Cortex of kidney (tissue), 1 donor: ENCODE measurements at places on chromosomes 3 and 15.

DNA sequence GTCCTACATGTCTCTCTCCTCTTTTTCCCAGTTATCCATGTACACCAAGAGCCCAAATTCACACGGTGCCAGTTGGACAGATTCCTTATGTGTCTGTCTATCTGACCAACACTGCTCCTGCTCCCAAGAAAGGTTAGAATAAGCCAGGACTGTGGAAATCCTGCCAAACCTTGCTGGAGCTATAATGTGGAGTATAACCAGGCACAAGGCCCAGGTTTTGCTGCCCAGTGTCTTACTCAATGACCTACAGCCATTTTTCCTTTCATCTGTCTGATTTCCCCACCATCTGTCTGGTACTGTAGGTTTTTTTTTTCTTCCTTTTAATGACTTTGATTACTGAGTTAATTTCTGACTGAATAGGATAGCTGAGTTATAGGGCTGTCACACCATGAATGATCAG, 26.5 kb upstream of the MINDY4B start:
- DNase-seq: no peak

DNA sequence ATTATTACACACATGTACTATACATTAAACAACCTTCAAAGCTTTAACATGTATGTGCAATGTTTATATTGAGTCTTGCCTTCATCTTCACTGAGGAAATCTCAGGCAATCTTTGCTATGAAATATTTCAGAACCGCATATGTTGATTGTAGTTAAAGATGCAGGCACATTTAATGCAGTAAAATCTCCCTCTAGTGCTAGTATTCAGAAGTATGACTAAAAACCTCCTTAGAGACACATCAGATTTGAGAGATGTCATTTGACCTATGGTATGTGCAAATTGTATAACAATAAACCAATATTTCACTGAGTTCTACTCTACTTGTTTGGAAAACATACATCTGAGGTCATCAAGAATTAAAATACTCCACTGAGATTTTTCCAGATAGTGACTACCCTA, 123.8 kb upstream of the C15orf61 start:
- no peak for DNase-seq

DNA sequence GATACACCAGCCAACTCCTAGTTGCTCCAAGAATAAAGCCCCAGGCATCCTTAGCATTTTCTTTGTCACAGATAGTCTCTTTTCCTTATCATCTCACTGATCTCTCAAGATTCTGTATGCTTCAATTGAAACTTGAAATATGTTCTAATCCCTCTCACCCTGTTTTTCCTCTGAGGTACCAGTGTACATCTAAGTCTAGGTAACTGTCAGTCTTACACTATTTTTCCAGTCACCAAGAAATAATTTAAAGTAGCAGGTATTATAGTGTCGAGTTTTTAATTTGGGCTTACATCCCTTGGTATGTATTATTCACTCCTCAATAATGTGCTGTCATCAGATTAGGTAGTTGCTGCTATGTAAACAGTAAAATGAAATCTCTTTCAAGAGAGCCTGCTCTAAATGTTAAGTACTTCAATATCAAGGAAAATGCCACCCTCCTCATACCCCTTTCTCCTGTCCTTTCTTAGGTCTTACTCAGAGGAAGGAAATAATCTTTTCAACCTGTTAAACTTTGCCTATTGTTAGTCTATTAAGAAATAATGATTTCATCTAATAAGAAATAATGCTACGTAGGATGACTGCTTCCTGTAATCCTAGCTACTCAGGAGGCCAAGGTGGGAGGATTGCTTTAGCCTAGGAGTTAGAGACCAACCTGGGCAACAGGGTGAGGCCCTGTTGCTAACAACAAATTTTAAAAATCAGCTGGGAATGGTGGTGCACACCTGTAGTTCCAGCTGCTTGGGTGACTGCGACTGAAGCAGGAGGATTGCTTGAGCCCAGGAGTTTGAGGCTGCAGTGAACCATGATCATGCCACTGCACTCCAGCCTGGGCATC, 39.8 kb downstream of the TSC22D2 start:
- no peak for DNase-seq

GRCh38 chr3:116077557-116077956, 367.7 kb downstream of the LSAMP start:
- no peak for DNase-seq

GRCh38 chr15:91921188-91921842, 67.8 kb downstream of the SLCO3A1 start:
- DNase-seq: no peak

- DNase-seq: no peak
Measured at GRCh38 chr15:52295421-52296001, at the start of gene MYO5C. Gene MYO5C, minus strand, starts transcription at chr15:52295804. Its CDS starts 168 bp downstream, at chr15:52295636.

- no peak for DNase-seq
Measured at GRCh38 chr15:97745481-97746071, 214.9 kb upstream of the ARRDC4 start.

DNA sequence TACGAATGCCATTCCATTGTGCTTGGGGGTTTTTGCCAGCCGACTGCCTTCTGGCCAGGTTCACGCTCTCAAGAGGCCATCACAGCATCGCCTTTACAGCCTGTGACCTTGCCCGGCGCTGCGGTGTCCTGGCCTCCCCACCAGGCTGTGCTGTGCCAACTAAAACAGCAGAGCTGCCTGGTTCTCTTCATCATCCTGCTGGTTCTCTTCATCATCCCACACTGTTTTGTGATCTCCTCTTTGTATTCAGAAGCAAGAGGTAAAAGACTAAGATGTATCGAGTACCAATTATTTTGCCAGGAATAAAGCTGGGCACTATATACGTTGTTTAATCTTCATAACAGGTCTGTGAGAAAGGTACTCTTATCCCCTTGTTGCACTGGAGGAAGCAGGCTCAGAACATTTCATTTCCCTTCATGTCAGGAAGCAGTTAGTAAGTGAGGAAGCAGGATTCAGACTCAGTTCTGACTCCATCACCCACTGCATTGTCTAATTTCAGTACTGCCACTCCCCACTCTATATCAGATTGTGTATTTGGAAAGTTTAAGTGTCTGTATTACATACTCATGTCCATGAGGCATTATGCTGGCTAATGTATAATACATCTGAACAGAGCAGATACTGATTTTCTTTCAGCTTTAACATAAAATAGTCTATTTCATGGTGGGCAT, 92.7 kb downstream of the LRRC28 start:
- DNase-seq: no peak

DNA sequence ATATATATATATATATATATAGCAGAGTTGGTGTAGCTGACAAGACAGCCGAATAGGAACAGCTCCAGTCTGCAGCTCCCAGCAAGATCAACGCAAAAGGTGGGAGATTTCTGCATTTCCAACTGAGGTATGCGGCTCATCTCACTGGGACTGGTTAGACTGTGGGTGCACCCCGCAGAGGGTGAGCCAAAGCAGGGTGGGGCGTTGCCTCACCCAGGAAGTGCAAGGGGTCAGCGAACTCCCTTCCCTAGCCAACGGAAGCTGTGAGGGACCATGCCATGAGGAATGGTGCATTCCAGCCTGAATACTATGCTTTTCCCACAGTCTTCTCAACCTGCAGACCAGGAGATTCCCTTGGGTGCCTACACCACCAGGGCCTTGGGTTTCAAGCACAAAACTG, 81.7 kb upstream of the ST3GAL6 start:
- DNase-seq: no peak

DNA sequence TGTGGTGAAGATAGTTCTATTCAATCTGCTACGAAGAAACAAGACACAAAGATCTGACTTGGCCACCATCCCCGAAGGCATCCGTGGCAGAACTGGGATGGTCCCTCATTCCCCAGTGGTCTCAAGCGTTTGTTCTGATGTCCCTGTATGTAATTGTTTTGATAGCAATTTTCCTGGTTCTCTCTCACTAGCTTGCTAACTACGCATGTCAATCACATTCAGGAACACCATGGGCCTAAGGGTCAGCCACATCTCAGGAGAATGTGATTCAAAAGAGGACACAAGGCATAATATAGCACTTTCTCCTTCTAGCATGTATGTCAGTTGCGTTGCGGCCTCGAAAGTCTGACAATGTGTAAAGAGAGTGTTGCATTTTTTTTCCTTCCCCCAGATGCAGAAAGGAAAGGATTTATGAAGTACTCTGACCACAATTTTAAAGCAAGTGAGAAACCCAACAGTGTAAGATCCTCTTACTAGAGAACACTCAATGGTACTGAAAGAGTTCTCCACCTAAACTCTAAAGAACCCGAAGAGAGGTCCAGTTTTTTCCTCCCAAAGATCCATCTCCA, 32.0 kb upstream of the TCF12 start:
- DNase-seq: no peak

DNA sequence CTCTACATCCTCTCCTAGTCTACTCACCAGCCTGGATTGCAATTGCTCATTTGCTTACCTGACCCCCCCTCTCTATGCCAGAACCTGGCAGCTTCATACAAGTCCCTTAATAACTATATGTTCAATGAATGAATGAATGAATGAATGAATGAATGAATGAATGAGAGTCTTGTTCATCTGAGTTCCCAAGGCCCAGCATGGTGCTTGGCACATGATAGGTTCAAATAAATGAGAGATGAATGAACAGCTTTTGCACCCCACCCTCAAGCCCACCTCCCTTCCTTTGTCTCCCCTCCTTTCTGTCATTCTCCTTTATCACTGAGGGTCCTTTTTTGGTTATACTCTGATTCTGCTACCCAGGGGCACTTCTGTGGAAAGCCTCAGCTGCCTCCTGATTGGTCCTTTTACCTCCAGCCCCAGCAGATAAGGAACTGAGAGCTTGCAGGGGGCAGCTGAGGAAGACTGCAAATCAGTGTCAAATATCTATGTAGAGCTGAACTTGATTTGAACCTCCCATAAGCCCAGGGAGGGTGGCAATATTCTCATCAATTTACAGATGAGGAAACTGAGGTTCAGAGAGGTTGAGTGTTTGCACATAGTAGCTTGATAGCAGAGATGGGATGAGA, 54.1 kb upstream of the CHRNB4 start:
- DNase-seq: no peak
